Stimulated activated naive CD8-positive, alpha-beta T cell treated with anti-CD3 and anti-CD28 coated beads, Interleukin-15, Interleukin-2, amounts not matched to agents 100 U/mL and 50 U/mL, for 24 hours (primary cell): ENCODE measurements at places on chromosomes 2 and 18.

DNA sequence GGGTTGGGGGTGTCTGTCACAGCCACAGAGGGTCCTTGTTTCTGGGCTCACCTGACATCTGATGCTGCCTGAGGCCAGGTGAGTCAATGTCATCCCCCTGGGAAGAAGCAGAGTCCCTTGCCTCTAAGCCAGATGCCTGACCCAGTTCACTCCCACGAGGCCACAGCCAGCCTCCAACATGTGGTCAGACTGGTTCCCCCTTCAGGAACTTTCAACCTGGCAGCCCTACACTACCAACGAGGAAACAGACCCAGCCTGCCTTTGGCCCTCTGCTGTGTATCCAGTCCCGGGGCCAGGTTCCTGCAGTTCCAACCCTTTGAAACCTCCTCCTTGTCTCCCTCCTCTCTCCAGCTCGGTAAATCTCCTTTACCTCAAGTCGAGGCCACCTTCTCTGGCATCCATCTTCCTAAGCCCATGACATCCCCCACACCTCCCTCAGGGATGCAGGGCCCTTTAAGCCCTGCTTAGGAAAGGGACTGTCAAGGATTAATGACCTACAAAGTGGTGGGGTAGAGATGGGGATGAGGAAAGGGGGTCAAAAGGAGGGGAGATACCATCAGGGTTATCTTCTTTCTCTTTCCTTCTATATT, 49.2 kb upstream of the SMAD2 start:
- DNase-seq, result no peak

- DNase-seq, result no peak
These were observed 137.7 kb downstream of the EN1 start for GRCh38 chr2:118709786-118710185.

DNA sequence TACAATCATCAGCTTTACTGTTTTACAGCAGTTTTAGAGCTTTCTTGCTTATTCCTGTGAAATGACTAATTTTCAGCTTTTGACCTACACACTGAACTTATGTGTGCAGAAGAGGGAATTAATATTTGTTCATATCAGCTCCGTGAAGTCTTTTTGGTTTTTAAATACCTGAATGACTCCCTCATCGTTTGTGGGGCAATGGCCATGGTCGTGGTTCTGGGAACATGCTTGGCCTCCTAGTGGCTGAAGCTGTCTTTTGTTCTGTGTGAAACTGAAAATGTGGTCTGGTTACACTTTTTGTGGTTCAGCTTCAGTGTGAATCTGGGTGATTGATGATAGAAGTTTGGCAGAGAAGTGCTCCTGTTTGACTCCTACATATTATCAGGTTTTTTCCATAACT, 408.1 kb downstream of the THSD7B start:
- no peak for DNase-seq

DNA sequence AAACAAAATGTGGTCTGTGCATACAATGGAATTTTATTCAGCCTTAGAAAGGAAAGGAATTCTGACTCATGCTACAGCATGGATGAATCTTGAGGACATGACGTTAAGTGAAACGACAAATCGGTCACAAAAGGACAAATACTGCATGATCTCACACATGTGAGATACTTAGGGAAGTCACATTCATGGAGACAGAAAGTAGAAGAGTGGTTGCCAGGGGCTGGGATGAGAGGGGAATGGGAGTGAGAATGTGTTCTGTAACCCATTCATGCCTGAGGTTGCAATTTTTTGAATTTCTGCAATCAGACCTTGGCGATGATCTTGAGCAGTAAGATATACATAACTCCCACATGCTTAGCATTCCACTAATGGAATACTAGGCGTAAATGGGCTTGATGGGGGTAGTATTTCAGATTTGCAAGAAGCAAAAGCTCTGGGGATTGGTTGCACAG, 22.0 kb downstream of the FHL2 start:
- no peak for DNase-seq

- DNase-seq, result no peak
These were observed 161.7 kb downstream of the CNTNAP5 start for GRCh38 chr2:124186801-124187200.

DNA sequence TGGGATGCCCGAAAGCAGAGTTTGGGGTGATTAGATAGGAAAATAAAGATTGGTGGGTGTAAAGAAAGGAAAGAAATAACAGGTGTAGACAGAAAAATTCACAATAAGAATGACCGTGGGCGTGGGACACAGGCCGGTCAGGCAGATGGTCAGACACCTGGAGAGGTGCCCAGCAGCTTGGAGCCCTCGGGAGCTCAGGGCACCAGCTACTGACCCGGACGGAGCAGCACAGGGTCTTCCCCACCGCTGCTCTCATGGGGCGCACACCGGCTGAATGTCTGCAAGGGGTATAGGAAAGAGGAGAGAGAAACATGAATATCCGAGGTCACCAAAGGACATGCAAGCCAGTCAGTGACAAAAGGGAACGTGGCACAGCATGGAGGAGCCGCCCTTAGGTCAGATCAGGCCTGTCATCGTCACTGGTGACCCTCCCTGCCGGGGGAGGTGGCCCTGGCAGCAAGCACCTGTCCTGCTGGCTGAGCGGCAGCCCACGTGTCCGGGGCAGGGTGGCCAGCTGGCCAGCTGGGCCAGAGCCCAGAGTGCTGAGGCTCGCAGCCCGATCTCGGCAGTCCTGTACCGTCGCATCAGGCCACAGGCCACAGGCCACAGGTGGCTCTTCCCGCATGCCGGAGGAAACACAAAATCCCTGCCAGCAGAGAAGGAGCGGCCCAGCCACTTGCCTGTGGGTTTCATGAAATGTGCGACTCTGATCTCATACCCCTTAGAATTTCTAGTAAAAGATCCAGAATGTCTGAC, 112.0 kb upstream of the NDUFV2 start:
- no peak for DNase-seq

DNA sequence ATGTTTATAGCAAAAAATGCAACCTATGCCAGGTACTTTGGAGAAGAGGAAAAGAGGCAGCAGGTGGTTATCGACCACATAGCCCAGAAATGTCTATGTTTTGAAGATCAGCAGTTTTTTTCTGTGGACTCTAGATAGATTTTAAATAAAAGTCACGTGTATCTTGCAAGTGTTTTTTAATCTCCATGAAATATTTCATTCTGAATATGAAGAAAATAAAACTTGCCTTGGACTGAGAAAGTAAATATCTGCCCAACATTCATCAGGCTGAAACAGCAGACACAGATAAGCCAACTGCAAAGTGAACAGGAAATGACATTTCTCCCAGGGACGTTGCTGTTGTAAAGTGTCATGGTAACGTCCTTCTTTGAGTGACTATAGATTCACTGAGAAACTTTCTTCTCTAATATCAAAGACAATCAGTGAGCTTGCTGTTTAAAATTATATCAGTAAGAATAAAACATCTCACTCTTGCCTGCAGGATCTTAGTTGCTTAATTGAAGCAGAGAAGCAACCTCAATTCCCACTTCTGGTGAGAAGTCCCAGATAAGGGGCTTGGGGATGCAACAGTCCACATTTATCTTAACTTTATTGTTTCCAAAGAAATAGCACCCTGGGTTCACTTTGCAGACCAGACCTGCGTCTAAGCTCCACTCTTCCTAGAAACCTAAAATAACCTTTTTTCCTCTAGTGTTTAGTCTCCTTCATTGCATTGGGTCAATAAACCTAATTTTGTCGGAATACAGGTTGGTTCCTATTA, 6.3 kb downstream of the MYOM1 start:
- no peak for DNase-seq

GRCh38 chr2:204370172-204370718, 175.0 kb upstream of the PARD3B start:
- DNase-seq, result no peak

- no peak for DNase-seq
These were observed 477.6 kb downstream of the FBXO15 start for GRCh38 chr18:73670039-73670438.

GRCh38 chr2:38876407-38876806, 631 bp downstream of the MORN2 start:
- DNase-seq, result no peak

- peak; percentile 14 for DNase-seq
These were observed 47.0 kb downstream of the CHRNA1 start for GRCh38 chr2:174717273-174717672.

DNA sequence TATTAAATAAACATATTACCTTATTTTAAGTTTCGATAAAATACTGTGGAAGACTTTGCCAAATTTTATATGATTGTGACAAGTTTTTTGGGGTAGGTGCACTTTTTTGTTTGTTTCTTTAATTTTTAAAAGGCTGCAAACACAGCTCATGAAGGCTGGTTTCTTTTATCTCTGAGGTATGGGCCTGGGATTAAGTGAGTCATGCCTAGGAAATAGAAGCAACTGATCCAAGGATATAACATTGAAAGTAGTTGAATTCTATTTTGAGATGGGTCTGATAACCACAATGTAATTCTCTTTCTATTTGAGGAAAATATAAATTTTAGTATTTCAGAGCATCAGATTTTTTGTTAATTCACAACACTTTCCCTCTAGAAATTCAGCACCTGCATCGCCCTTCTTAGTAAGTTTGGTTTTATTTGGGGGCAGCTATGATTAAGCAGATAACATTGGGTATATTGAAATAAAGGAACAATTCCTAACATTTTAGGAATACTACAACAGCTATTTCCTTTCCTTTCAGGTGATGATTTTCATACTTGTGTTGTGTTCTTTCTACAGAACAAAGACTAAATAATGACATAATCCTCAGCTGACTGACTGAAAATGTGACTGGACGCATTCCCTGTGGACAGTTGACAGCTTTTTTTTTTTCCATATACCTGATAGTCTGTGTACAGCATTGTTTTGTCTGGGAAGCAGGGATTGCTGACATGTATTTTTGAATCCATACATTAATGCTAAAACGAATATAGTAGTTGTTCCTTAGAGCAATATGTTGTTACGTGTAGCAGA, 16.8 kb downstream of the RBM45 start:
- DNase-seq, result no peak

DNA sequence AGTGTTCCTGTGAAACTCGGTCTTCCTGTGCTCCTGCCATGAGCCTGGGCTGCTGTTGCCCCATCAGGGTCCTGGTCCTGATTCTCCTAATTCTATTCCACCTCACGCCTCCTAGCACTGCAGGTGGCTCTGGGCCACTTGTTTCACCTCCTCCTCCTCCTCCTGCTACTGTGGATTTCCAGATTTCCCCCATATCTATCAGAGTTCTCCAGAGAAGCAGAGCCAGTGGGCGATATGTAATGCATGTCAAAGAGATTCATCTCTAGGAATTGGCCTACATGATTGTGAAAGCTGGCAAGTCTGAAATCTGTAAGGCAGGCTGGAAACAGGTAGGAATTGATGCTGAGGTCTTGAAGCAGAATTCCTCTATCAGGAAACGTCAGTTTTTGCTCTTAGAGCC, 45.3 kb downstream of the CHRNA1 start:
- DNase-seq, result no peak

DNA sequence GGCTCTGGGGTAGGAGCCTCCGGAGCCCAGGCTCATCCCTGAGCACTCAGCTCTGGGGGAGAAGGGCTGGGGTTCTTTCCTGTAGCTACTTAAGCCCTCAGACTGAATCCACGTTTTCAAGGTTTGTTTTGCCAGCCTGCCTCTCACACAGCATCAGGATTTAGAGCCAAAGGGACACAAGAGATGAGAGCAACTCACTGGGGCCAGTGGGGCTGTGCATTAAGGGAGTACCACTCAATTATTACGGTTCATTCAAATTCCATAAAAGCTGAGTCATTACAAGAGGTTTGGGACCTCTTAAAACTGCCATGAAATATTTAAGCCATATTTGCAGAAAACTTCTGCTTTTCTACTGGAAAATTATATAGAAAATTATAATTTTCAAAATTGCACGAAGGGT, 17.1 kb upstream of the SNED1 start:
- DNase-seq, result no peak

- DNase-seq, result no peak
These were observed 56.4 kb upstream of the TCF7L1 start for GRCh38 chr2:85076618-85077274.

GRCh38 chr18:25544546-25545287, 192.8 kb upstream of the ZNF521 start:
- DNase-seq, result no peak

- no peak for DNase-seq
These were observed 76.9 kb downstream of the USP40 start for GRCh38 chr2:233489666-233490065.

GRCh38 chr18:24490539-24490938, 30.1 kb downstream of the HRH4 start:
- DNase-seq, result no peak

GRCh38 chr2:161709428-161709827, 85.2 kb downstream of the SLC4A10 start:
- DNase-seq, result no peak
